Fibroblast of the conjunctiva (primary cell): ENCODE measurements at places on chromosomes 5 and 9.

- no peak for DNase-seq
Observed at GRCh38 chr9:33103501-33104281, 27.2 kb upstream of the SMU1 start.

GRCh38 chr5:159241946-159242552 is 21.0 kb upstream of the UBLCP1 start:
- no peak for DNase-seq

- no peak for DNase-seq
Observed at GRCh38 chr5:66880401-66880800, 284.2 kb downstream of the MAST4 start.

- no peak for DNase-seq
Observed at GRCh38 chr9:122936883-122937282, 3.9 kb upstream of the RABGAP1 start.

DNA sequence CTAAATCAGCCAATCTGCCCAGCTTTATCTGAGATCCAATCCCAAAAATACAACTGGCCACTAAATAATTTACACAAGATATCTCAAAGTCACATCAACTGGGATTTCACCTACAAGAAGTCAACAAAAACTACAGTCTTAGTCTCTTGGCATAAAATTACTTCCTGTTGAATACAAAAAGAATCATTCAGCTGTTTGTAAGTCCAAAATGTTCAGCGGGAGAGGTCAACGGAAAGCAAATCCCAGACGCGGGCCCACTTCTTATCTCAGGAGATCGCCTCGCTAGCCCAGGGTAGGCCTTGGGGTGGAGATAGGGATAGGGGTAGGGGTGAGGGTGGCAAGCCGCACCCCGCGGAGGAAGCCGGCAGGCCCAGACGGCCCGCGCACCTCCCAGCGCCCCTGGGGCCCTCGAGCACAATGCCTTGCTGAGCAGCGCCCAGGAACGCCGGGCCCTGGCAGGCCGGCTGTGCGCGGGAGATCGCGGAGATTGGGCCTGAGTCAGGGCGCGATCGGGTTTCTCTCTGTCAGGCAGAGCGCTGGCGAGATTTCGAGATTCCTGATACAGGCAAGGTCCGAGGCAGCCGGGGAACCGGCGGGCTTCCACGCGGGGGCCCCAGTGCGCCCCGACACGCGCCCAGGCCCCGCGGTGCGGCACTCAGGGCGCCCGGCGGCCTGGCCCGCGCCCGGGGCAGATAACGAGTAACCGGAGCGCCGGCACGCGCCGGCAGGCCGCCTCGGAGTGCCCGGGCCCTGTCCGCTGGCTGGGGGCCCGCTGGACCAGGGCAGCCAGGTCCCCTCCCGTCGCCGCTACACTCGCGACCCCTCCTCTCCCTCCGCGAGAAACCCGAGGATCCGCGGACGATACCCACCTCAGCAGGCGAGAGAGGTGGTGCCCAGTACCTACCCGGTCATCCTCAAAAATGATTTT is 601 bp downstream of the HINT1 start:
- DNase-seq, result peak; percentile 48

- no peak for DNase-seq
Observed at GRCh38 chr9:134225186-134225585, 60.8 kb upstream of the RNU6ATAC start.

- no peak for DNase-seq
Observed at GRCh38 chr5:113181409-113181808, 204.8 kb downstream of the DCP2 start.

GRCh38 chr5:38681029-38681706 is 124.7 kb upstream of the LIFR start:
- no peak for DNase-seq

GRCh38 chr5:342501-343460 is 21.3 kb downstream of the AHRR start:
- no peak for DNase-seq

DNA sequence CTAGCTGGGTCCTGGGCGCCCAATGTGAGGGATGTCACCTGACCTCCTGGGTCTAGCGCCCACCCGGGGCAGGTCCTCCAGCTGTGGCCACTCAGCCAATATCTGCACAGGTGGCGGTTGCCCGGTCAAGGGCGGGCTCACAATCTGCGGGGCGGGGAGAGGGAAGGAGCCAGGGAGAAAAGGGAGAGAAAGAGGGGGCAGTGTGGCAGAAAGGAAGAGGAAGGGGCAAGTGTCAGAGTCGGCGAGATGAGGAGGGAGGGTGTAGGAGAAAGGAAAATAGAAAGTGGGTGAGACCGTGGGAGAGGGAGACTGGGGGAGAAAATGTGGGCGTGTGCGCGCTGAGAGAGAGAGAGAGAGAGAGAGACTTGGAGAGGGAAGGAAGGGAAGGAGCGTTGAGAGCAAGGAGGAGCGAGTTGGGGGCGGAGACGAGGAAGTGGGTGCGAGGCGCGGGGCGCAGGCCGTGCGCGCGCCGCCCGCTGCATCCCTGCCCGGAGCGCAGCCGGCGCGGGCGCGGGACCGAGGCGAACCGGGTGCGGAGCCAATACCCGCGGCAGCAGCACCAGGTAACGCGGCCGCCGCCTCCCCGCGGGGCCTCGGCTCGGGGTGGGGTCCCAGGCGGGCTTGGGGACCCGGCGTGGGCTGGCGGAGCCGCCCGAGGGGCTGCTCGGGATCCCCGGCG is at the start of gene HRH2:
Gene HRH2 (plus strand): TSS at position 479 of the 679 bp plus-strand sequence. CDS start 25,163 bp downstream, outside the sequence.
- DNase-seq, result no peak
